ENCODE measurements at places on chromosomes 7 and 10.

DNA sequence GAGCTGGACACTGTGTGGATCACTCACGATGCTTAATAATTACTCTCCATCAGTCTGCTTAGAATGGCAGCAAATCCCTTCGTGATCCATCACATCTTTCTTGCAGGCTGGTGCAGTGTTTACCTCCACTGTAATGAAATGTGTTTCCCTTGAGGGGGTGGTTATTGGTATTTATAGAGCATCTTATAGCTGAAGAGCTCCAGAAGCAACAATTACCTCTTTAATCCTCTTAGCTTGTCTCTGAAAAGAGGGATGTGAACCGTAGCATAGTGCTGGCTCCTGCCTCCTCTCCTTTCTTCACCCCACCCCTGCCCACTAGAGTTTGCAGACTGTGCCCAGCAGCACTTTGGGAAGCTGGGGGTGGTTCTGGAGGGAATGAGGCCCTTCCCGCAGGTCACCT, 132.6 kb downstream of the CAMK1D start:
- no peak for DNase-seq

DNA sequence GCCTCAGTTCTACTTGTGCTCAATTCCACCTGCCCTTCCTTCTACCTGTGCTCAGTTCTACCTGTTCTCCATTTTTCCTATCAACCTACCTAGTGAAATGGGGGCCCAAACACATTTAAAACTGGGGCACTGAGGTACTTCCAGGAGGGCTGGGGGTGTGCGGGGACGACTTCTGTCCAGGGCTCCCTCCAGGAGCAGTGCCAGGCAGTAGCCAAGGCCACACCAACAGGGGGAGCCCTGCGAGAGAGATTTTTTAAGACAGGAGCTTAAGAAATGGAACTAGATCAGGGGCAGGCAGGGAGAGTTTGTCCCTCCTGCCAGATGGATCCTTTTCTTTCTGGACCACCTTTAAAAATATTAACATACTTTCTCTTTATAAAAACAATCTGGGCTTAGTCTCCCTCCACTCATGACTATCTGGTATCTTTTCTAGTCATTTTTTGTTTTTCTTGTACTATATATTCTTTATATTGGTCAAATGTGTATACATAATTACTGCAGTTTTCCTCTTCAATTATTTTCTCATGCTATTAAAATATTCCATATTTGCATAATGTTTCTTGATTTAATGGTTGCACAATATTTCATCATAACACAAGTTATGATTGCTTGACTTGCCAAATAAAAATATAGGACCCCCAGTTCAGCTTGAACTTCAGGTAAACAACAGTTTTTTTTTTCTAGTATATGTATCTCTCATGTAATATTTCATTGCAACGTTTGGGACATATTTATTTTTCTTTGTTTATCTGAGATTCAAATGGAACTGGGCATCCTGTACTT, 47.3 kb upstream of the INSYN2A start:
- no peak for DNase-seq

GRCh38 chr7:45160417-45160881, 2.9 kb downstream of the RAMP3 start:
- DNase-seq, result no peak

DNA sequence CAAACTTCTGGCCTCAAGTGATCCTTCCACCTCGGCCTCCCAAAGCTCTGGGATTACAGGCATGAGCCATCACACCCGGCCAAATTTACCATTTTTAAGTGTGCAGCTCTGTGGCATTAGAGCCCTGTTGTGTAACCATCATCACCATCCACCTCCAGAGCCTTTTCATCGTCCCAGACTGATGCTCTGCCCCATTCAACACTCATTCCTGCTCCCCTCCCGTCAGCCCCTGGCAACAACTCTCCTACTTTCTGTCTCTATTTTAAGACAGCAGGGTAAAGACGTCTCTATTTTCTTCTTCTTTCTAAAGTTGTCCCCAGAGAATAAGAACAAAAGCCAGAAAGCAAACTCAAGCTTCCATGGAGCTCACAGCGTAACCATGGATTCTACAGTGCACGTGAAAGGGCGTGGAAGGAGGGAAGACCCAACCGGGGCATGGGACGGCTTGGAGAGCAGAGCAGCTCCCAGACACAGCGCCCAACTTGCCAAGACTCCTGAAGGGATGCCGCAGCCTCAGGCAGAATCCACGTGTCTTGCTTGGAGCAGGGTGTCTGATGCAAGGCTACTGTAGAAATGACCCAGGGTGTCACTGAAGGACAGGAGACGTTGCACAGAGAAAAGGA, 42.7 kb upstream of the PITRM1 start:
- no peak for DNase-seq

DNA sequence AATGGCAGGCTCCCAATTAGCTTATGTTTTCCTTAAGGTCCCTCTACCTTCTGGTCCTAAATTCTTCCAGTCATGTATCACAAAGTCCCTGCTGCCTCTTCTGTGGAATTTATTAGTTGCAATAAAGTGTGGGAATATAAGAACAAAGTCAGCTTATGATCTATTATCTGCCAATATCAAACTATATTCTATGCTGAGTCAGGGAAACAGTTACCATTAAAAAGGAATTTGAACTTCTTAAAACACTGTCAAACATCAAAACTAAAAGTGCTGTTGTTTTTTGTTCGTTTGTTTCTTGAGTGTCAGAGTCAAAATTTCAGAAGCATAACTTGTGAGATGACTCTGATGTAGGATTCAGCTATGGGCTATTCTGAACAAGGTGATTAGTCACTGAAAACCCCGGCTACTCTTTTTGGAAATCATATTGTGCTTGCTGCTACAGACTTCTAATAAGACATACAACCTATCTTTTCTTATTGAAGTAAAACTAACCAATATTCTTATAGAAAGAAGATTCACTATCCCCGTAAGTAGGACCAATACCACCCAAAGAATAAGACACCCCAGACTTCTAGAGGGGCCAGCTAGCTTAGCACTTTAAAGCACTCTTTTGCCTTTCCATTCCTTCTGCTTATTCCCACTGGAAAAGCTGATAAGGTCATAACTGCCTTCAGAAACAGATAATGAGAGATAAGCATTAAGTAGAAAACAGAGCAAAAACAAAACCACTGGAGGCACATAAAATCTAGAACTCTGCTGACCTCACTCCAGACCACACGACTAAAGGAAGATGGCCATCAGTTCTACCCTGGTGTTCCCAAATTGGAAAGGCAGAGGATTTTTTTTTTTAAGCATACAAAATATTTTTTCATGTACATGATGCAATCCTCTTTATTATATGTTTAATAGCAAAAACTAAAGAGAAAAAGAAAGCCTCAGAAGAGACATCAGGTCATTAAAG, 370.6 kb downstream of the PARD3 start:
- DNase-seq, result no peak
